ENCODE measurements at places on chromosomes 2 and 18.

GRCh38 chr2:142724713-142725349 lies 152.6 kb upstream of the KYNU start:
- no peak for DNase-seq

DNA sequence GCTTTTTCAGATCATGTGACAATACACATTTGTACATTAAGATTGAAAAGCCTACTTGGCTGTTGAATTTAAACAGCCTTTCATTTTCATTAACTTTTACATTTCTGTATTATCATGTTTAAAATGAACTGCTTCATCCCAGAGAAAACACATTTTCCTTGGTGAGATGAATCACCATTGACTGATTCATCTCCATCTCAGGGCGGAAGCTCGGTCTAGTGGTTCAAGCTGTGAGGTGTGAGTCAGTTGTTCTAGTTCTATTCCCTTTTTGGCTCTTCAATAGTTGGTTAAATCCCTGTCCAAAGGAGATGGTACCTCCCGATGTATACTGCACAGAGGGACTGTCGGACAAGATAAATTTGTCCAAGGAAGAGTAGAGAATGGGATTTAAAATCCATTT lies 189.7 kb downstream of the ADCYAP1 start:
- no peak for DNase-seq

- no peak for DNase-seq
Observed at GRCh38 chr18:55034742-55035141, 75.5 kb upstream of the CCDC68 start.

DNA sequence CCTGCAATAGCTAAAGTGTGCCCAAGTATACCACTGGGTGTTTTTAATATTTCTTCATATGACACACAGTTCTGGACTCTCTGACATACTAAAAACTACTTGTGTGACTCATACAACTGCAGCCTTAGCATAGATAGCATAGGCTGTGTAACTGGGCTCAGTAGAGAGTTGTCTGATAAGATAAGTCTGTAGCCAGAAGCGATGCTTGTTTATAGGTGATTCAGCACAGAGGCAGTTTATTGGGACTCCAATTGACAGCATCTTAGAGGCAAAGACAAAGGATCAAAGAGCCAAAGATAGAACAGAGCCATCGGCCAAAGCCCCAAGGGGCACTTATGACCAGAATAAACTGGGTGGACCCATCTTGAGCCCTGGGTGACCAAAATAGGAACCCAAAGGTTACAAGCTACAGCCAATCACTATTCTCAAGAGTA lies 42.3 kb downstream of the AAK1 start:
- DNase-seq: no peak

DNA sequence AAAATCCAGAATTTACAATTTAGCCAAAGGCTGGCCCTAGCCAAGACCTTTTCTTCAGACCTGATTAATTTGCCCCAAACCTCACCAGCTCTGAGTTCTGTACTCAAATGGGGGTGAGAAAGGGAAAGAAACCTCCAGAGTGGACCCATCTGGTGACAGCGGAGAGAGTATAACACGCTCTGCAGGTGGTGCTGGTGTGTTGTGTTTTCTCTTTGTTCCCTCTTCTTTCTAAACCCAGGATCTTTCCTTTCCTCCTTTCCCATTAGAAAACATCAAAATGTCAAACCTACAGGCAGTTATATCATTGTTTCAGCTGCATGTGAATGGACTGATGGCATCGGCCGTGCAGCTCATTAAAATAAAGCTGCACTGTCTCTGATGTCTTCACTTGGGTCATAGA lies 253.2 kb upstream of the SP5 start:
- DNase-seq: no peak

Measured in activated T-cell treated with anti-CD3 and anti-CD28 coated beads, Interleukin-2, amount 50 U/mL, for 24 hours (primary cell).